ENCODE measurements at places on chromosomes 13 and 19.
A peak's percentile ranks its signal among the peaks of the same experiment; 100 is the strongest.

DNA sequence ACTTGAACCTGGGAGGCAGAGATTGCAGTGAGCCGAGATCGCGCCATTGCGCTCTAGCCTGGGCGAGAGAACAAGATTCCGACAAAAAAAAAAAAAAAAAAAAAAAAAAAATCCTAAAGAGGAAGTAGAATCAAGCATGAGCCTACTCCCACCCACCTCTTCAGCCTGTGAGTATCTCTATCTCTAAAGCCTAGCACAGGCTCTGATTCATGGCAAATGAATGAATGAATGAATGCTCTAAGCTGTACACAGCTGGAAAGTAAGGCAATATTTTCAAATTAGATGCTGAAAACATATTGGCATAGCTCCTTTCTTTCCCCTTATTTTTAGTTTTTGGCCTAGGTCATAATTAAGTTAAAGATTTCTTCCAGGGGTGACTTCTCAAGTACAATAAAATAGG lies 35.7 kb upstream of the FAM216B start:
- no peak for DNase-seq

GRCh38 chr19:1516395-1516753 lies 3.6 kb upstream of the ADAMTSL5 start:
- no peak for DNase-seq

DNA sequence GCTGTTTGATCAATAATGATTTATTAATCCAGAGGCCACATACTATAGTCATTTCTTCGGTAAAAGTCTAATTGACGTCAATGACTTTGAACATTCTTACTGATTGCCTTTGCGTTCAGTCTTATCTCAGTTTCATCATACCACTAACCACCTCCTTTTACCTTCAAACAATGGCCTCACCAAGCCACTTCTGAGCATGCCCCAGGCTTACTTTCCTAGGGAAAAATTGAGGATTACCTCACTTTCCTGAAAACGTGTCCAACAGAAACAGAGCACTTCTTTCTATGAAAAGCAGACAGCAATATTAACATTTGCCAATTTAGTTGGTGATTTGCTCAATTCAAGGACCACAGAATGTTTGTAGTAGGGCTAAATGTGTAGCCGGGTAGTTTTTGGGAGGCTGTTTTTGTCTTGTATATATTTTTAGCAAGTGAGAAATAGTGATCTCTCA lies 157.6 kb downstream of the KLF5 start:
- no peak for DNase-seq

- DNase-seq, result no peak
Observed at GRCh38 chr13:50580684-50581305, 262.7 kb downstream of the DLEU7 start.

DNA sequence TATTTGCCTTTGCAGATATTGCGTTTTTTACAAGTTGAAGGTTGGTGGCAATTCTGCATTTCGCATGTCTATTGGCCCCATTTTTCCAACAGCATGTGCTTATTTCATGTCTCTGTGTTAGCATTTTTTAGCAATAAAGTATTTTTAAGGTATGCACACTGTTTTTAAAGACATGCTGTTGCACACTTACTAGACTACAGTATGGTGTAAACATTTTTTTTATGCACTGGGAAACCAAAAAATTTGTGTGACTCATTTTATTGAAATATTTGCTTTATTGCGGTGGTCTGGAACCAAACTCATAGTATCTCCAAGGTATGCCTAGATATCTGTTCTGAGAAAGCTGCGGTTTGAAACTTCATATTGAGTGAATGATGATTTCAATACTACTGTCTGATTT lies 55.4 kb upstream of the RNF113B start:
- DNase-seq, result no peak

DNA sequence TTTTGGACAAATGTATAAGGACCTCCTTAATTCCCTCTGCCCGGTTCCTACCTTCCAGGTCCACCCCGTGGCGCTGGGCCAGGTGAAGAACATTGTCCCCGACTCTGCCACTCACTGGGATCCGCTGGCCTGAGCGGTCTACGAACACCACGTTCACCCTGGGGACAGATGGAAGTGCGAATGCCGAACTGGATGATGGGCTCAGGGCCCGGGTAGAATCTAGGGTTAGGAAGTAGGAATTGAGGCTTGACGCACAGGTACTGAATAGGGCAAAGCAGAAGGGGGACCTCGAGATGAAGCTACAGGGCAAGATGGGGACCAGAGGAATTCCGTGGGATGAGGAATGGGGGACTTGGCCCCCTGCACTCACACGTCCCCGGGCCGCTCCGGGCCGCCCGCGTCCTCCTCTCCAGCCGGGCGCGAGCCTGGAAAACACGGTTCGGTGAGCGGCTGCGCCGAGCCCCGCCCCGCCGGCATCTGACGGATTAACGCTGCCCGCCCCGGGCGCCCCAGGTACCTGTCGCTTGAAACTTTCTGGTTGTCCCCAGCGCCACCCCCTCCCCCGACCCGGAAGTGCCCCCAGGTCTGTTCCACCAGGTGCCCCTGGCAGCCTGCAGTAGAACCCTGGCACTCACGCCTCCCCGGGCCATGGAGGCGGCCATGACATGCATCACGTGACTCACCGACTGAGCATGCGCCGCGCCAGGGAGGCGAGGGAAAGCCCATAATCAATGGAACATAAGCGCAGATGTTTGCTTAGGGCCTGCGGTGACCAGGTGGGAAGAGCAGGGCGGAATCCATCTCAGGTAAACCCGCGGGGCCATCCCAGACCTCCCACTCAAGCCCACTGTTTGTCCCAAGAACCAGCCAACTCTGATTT lies at the start of gene FDX2:
Gene FDX2, minus strand, starts transcription at position 681 of the 880 bp plus-strand sequence. Its CDS starts 19 bp downstream, at position 662.
- DNase-seq, result peak; percentile 88

GRCh38 chr19:18895038-18895823 lies 727 bp downstream of the CERS1 start:
- no peak for DNase-seq

GRCh38 chr19:34508540-34508939 lies 27.0 kb downstream of the WTIP start:
- DNase-seq, result no peak

DNA sequence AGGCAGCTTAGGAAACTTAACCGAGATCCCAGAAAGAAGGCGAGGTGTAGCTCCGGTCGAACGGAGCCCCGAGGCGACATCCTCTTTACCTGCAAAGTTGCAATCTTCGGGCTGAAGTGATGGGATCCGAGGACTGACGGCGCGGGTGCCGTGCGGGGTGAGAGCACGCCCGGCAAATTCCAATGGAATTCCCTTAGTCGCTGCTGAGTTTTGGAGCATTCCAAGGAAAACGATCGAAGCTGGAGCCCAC lies 141 bp downstream of the TRPC4 start:
- DNase-seq, result no peak

DNA sequence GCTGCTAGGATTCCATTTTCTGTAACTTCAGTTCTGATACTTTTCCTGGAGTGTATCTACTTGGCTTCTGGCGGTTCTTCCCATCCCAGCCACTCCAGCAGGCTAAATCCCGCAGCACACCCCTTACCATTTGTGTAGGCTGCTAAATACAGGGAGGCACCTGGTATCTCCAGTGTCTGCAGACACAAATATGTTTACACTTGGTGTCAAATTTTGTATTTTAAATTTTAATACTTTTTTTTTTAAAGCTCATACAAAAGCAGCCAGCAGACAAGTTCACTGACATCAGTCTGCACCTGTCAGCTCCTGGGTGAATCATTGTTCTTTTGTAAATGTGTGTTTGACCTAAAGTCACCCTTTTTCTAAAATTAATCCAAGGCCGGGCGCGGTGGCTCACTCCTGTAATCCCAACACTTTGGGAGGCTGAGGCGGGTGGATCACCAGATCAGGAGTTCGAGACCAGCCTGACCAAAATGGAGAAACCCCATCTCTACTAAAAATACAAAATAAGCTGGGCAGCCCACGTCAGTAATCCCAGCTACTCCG lies 3.4 kb upstream of the ZSCAN4 start:
- DNase-seq, result no peak

DNA sequence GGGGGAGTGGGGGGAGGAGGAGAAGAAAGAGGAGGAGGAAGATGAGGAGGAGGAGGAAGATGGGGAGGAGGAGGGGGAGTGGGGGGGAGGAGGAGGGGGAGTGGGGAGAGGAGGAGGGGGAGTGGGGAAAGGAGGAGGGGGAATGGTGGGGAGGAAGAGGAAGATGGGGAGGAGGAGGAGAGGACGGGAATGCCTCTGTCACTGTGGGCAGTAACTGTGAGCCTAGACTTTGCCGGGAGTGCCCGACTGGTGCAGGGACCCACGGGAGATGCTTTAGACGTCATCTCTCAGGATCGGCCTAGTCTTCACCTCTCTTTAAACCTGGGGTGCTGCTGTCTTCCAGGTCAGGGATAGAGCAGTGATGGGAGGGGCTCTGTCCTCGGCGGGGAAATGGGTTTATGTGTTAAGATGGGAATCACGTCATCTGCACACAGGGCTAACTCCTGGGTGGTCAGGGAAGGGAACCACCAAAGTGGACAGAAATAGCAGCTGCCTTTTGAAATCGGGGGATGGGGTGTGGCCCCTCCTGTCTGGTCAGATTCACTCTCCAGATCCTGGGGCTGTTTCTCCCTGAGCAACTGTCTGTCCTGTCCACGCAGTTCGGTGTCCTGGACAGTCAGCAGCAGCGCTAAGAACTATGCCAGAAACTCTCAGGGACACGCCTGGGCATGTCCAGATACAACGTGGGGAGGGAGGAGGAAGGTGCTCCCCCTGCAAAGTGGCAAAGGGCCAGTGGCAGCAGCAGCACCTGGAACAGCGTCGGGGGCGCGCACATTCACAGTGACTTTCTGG lies 26.9 kb downstream of the GAS6 start:
- no peak for DNase-seq

DNA sequence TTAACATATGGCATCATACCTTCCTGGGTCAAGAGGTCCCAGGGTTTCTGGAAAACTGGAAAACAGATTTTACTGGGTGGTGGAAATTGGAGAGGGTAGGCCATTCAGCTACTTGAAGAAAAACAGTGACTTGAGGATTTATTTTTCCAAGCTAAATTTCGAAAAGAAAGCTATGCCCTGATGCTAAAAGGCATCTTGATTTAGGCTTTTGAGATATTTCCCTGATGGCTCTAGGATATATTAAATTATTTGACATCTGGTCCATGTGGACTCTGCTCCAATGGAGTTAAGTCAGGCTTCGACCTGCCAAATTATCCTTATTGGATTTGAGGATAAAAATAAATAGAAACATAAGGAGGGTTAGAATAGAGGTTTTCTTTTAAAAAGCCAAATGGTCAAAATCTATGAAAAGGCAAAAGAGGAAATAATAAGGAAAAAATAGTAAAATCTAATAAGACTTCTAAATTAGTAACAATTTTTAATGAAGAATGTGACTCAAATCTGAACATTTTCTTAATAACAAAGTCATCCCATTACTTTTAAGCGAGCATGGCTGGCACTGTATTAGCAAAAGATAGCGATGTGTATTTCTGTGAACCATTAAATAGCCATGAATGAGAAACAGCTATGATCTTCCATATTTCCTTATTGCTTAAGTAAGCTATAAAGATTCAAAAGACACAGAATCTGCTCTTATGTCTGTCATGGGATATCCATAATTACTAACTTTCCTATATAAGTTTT lies 190.0 kb upstream of the MIR17HG start:
- DNase-seq, result no peak

- no peak for DNase-seq
Observed at GRCh38 chr13:41973247-41973741, 12.4 kb upstream of the VWA8 start.

GRCh38 chr19:50190439-50190891 lies 13.0 kb upstream of the MYH14 start:
- no peak for DNase-seq

DNA sequence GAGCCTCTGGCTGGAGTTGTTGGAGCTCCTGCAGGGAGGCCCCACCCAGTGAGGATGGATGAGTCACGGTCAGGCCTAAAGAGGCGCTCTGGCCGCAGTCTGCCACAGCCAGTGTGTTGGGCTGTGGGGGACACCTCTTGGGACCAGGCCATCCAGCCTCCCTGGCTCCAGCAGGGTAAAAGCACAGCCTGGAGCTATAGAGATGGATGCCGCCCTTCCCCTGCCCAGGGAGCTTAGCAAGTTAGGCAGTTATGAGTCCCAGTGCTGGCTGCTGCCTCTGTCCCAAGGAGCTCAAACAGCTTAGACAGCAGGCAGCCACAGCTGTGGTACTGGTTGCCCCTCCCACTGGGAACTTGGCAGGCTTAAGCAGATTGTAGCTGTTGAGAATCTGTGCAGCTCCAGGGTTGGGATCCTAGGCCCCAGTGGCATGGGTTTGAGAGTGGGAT lies 100.9 kb downstream of the NDFIP2 start:
- DNase-seq, result no peak

GRCh38 chr13:112510987-112511685 lies 76.8 kb downstream of the TUBGCP3 start:
- DNase-seq, result no peak

DNA sequence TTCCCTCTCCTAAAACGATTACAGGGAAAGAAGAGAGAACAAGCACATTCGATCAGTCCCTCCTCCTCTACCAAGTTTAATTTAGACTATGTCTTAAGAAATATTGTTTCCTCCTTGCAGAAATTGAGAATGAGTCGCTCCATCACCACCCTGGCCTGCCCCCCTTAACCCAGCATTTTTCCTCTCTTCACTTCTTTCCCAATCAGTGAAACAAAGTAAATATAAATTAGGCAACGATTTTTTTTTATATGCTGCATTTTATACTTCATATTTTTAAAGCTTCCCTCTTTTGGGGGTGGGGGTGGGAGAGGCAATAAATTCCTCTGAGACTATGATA lies 300.0 kb downstream of the SPRY2 start:
- no peak for DNase-seq

DNA sequence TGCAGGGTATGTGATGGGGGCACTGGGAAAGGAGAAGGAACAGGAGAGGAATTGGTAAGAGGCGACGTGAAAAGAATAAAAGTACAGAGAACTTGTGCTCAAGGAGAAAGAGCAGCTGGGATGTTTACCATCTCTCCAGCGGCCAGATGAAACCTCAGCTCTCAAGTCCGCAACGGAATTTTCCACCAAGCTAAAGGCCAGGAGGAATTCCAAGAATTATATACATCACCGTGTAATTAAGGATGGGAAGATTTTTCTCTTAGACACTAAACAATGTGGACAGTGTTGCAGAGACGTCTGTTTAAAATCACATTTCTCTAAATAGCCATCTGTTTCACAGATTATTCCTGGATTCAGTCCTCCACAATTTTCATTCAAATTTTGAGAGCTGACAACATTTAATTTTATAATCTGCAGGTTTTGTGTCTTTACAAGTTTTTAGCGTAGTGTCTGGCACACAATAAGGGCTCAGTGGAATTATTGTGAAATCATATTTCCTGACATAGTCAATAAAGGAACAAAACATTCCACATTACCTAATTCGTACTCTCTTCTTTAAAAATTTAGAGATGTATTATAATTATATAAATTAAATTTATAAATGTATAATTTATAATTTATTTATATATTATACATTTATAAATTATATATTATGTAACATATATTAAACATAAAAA lies 23.0 kb upstream of the USP29 start:
- no peak for DNase-seq

- peak; percentile 72 for DNase-seq
Observed at GRCh38 chr19:41353466-41354342, at the start of gene TGFB1. Gene TGFB1, minus strand, starts transcription at chr19:41353922. Its CDS starts 878 bp downstream, at chr19:41353044.

DNA sequence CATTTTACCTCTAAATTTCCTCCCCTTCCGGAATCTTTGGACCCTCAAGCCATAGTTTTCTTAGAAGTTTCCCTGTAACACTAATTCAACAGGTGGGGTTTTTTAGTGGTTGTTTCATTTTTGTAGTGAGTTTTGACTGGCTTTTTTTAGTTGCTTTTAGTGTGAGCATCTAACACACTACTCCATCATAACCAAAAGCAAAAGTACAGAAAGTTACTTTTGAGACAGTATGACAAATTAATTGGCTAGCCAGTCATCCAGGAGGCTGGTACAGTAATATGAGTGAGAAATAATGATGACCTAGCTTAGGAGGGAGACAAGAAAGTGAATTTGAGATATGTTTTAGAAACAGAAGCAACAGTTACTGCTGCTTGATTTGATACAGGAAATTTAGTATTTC lies 71.5 kb downstream of the DNAJC15 start:
- DNase-seq, result no peak

Measured in stimulated activated CD8-positive, alpha-beta memory T cell treated with anti-CD3 and anti-CD28 coated beads, Interleukin-15, amount 100 ng/mL, for 24 hours (primary cell).